OCI-M1 (cell line): ENCODE measurements at places on chromosomes 1 and 21.
A peak's percentile ranks its signal among the peaks of the same experiment; 100 is the strongest.

DNA sequence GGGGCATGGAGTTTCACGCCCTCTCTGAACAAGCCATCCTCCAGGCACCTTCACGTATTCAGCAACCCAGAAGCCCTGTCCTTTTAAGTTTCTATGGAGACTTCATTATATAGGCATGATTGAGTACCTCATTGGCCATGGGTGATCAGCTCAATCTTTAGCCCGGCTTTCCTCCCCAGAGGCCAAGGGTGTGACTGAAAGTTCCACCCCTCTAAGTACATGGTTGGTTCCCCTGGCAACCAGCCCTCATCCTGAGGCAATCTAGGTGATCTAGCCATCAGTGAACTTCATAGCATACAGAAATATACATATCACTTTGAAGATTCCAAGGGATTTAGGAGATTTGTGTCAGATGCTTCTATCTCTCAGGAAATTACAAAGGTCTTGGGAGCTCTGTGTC, 21.3 kb upstream of the DHX9 start:
- no peak for DNase-seq

- no peak for DNase-seq
Observed at GRCh38 chr21:26005464-26005863, 165.1 kb downstream of the APP start.

GRCh38 chr1:110286564-110286963, 52.6 kb upstream of the RBM15 start:
- peak; percentile 10 for DNase-seq

DNA sequence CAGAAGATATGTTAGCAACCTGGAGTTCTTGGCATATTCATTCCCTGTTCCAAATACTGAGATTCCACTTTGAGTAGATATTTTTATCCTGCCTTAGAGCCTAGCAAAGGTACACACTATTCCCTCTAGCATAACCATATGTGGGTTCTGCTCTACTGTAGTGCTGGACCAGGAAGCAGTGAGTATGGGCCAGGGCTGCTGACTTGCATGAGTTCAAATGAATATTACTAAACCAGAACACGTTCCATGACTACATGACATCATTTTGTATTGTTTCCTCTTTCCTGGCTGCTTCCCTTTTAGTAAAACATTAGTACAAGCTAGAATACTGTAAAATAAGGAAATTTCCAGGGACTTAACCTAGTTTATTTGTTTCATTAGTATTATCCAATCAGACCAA, 41.1 kb downstream of the TNFSF18 start:
- no peak for DNase-seq

- no peak for DNase-seq
Observed at GRCh38 chr1:27966402-27967105, 6.8 kb downstream of the XKR8 start.

GRCh38 chr1:11174261-11174942, 14.8 kb upstream of the ANGPTL7 start:
- DNase-seq = no peak

- no peak for DNase-seq
Observed at GRCh38 chr1:153771841-153772593, 3.2 kb upstream of the SLC27A3 start.

DNA sequence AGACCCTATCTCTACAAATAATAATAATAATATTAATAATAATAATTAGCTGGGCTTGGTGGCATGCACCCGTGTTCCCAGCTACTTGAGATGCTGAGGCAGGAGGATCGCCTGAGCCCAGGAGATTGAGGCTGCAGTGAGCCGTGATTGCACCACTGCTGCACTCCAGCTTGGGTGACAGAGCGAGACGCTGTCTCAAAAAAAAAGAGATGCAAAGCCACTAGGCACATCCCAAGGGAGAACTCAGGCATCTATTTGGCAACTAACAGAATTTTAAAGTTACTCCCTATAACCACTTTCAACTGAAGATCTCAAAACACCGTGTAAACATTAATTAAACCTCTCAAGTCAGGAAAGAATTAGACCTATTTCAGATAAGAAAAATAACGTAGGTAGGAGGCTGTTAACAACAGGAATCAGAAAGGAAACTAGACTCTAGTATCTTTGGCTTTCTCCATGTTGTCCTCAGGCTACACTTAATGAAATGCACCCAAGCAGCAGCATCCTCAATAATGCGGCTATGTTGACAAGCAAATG, 3.7 kb downstream of the RNF19B start:
- no peak for DNase-seq

GRCh38 chr1:66000033-66000637, 207.4 kb downstream of the PDE4B start:
- DNase-seq = no peak
